Stimulated activated CD4-positive, alpha-beta T cell treated with anti-CD3 and anti-CD28 coated beads, TNF-alpha, amount 100 ng/mL, for 1 hour (primary cell): ENCODE measurements at places on chromosomes 6 and 20.

GRCh38 chr6:68317366-68317765 is 317.7 kb upstream of the ADGRB3 start:
- DNase-seq, result no peak

DNA sequence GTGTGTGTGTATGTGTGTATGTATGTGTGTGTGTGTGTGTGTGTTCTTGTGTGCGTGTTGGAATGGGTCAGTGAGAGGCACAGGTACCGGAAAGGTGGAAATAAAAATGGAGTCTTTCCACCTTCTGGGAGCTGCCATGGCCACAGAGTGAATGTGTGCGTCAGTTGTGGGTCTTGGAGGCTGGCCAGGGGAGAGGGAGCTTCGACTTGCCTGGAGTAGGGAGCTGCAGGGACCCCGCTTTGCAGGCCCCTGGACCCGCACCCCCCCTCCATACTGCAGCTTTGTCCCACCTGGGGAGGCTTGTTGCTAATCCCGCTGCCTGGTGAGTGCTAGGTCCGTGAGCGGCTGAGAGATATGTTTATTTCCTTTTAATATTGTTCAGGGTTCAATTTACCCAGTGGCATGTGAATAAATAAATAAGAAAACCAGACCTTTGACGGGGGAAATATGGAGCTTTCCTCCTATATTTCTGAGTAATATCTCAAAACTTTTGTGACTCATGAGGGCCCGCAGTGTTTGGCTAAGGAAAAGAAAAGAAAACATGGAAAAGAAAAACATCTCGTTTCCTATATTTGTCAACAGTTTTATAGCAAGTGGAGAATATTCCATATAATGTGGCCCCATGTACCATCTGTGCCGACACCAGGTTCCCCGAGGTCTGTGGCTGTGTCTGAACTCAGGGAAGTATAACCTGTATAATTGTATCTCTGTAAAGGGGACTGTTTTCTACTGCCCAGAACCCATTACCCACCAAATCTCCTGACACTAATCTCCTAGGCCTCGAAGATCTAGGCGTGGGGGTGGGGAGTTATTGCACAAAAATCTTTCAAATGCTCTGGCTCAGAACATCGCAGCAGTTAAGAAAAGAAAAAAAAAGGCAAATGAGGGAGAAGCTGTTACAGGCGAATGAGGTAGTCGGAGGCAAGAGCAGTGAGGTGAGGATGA is 24.6 kb upstream of the CCDC167 start:
- DNase-seq, result no peak

DNA sequence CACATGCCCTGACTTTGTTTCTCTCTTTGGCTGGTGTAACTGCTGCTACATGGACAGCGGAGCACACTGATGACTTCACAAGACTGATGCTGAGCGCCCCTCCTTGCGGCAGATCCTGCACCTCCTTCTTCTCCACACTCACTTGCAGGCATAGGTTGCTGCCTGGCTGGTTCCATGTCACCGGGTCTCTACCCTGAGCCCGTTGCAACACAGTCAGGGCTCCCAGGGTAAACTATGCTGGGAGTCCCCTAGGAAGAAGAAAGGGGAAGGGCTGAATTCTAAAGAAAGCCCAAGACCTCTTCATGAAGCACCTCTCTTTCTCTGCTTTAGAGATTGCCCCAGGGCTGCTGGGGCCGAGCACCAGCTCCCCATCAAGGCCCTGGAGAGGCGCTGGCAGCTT is 83.3 kb upstream of the DUSP22 start:
- no peak for DNase-seq

DNA sequence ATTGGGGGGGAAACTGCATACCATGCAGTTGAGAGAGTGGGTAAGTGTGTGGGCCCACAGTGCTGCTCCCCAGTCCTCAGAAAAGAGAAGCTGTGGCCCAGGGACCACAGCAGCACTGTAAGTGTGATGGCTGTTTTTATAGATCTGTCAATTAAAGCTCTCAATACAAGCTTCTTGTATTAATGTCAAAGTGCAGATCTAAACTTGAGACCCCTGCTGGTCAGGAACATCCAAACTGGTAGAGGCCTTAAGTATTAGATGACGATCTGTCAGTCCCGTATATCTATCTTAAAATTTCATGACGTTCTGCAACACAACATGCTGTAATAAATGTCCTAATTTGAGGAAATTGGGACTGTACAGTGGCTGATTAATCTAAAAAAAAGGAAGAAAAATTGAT is 74.8 kb downstream of the TULP4 start:
- no peak for DNase-seq

GRCh38 chr6:146937316-146937715 is 266.9 kb upstream of the STXBP5 start:
- DNase-seq, result no peak

DNA sequence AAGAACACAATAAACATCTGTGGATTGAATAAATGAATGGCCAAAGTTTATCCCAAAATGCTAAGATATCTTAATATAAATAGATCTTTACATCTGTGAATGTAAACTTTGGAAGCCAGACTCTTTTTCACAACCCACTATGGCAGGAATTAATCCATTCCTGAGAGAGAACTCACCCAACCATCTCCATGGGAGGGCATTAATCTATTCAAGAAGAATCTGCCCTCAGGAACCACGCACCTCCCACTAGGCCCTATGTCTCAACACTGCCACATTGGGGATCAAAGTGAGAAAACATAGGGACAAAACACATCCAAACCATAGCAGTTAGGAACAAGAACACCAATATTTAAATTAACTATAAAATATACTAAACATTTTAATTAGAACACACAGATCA is 3.4 kb downstream of the UBE3D start:
- no peak for DNase-seq

GRCh38 chr6:23195487-23195886 is 626.1 kb downstream of the HDGFL1 start:
- DNase-seq, result no peak

- DNase-seq, result no peak
These were observed 57.0 kb upstream of the GNRH2 start for GRCh38 chr20:2986466-2986865.

DNA sequence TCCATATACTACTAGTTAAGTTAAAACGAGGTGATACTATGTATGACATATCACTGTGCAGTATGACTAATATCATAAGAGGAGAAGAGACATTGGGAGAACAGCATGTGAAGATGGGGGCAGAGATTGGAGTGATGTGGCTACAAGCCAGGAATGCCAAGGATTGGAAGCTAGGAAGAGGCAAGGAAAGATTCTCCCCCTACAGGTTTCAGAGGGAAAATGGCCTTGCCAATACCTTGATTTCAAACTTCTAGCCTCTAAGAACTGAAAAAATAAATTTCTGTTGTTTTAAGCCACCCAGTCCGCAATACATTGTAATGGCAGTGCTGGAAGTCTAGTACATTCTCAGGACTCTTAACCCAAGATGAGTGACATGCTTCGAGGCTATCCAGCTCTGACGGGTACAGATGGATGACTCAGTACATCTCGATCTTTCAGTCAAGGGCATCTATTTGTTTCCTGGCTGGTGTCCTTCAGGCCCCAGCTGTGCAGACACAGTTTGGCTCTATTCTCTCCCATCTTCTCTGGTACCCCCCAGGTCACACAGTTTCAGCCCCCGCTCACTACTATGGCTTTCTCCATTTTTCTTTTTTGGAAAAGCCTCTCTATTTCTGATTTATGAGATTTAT is 55.5 kb upstream of the THEMIS start:
- DNase-seq, result no peak

DNA sequence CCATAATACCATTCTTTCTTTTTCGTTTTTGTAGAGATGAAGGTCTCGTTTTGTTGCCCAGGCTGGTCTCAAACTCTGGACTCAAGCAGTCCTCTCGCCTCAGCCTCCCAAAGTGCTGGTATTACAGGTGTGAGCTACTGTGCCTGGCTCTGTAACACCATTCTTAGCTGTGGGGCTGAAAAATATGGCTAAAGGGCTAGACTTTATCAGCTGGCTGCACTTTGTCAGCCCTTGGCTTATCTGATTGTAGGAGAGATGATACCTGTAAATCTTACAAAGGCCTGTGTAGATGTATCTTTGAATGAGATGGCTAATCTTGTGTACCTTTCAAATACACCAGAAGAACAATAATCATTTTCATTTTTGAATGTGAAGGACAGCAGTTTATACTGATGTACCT is 55.2 kb downstream of the ZFAND3 start:
- no peak for DNase-seq
